ENCODE measurements at places on chromosomes 1 and 21.

DNA sequence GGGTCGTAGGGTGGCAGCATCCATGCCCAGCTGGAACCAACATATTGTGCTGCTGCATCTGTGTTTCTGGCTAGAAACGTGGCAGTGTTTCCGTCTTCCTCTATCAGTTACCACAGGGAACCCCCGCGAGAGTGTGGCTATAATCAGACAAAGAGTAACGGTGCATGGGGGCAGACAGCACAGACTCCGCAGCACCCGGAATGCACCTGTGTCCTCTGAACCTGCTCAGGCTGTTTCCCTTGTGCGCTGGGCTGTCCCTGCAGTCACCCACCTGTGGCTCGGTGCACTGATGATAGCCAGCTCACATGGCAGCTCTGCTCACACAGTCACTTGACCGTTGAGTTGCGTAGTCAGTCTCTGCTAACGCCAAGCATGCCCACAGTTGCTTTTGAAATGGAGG is 11.4 kb upstream of the PCBP3 start:
- DNase-seq, result no peak

DNA sequence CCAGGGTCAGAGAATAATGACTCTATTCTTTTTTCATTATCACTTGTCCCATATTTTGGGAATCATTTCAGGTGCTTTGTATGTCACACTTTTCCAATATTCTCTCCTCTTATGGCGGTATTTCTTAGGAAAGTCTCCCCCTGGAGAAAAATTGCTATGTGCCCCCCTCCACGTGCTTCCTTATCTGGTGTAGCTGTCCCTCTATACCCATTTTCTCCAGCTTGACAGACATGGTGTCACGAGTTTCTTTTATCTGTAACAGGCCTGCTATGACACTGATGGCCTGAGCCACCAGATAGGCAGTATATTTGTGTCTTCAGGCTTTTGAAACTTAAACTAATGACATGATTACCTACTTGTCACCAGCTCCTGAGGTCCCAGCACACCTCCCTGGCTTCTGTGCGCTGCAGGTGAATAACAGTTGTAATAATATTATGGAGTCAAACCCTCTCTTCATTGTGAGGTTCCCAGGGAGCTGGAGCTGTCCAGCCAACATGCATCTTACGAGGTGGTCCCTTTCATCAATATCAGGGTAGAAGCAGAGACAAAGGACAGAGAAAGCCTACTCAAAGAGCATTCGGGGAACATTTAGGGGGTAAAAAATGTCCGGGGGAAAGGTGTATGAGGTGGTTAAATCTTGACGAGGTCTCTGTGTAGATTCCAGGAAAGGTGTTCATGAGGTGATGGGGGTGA is 71.2 kb upstream of the DUSP10 start:
- no peak for DNase-seq

DNA sequence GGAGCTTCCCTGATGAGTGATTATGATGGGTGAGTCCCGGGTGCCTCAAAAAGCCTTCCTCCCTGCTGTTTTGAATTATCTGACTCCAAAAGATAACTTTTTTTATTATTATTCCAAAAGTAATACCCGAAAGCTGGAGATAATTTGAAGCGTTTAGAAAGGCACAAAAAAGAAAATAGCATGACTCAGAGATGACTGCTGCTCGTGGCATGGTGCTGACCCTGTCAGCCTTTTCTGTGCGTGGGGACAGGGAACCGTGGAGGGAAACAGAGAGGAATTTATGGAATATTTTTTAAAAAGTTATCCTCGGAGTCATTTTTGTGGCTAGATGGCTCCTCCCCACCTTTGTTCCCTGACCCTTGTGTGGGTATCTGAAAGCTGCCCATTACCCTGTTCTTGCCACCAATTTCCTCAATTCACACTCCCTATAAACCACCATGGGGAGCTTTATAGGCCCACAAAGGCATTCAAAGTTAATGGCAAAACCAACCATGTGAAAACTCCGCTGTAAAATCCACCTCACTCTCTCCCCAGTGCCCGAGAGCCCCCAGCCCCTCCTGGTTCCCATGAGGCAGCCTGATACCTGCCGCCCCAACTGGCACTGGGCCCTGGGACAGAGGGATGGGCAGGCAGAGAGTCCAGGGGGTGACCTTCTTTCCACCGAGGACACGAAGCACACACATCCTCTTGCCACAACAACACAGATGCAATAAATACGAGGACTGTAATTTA is 37.5 kb downstream of the IGSF21 start:
- DNase-seq, result no peak

DNA sequence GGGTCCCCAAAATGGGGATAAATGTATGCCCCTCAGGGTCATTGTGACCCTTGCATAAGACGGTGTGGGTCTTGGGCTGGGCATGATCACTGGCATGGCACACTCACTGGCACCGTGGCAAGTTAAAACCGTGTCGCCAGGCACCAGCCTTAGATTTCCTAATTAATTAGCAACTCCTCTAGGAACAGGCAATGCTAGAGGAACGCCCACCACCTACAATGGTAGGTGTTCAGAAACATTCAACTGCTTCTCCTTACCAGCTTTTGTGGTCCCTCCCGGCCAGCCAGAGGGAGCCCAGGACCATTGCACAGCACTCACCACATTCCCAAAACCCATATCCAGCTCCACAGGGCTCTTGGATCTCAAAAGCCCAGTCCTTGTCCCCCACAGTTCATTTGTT is 36.4 kb downstream of the EPHA2 start:
- DNase-seq, result no peak

GRCh38 chr1:40806731-40807695 is 23.4 kb downstream of the KCNQ4 start:
- no peak for DNase-seq

GRCh38 chr1:11068600-11069473 is 9.0 kb upstream of the SRM start:
- peak; percentile 9 for DNase-seq

DNA sequence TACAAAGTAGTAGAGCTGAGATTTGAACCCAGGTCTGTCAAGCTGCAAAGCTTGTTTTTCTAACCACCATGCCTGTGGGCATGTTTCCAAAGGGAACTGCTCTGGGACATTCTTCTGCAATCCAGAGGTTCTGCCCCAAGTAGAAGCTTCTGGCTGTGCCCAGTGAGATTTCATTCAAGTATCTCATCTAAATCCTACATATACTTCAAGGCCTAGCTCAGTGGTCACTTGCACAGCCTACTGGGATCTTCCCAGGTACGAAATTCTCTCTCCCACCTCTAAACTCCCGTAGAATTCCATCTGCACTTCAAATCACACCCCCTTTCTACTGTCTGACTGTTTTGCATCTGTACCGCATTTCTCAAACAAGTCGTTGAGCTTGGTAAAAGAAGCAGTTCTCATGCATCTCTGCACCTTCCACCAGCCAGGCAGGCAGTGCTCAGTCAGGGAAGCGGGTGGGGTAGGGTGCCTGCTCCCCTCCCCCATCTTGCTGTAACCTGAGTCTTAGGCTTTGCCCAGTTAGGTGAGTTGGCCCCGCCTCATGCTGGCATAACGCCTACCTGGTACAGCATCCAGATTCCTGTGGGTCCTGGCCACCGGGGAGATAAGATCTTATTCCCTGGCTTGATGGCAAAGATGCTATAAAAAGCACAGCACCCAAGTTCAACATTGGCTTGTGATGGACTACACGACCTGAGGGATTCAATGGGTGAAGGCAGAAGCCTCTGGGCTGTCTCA is 13.5 kb downstream of the SLC9A1 start:
- no peak for DNase-seq

DNA sequence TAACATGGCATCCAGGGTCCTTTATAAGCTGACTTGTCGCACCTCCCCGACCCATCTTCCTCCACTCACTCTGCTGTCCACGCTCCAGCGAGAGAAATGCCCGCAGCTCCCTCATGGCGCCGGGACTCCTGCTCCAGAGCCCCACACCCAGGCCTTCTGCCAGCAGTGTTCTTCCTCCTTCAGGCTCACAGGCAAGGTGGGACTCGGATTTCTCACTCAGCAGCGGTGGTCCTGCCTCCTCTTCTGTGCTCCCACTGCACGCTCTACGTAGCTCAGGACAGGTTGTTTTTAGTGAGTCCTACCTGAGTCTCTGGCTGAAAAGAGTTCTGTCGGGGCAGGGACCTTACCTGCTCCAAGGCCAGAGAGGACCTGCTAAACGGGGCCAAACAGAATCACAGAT is 11.2 kb downstream of the THEMIS2 start:
- DNase-seq, result no peak

GRCh38 chr1:207243442-207244408 is 77.8 kb upstream of the CD55 start:
- no peak for DNase-seq

DNA sequence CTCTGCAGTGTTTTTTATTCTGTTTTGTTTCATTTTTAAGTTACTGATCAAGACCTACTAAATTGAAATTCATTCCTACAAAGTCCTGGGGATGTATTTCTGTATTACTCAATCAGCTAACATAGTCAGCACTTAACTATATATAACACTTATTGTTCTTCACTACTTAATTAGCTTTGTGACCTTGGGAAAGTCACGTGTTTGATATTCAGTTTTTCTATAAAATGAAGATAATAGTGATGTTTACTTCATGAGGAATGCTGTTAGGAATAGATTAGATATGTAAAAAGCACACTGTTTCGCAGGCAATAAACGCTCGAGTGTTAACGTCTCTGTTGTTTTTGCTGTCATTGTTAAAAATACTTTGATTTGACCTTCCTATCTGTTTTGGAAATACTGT is 44.6 kb downstream of the CTTNBP2NL start:
- DNase-seq, result no peak
